ENCODE measurements at places on chromosomes 3 and 15.

DNA sequence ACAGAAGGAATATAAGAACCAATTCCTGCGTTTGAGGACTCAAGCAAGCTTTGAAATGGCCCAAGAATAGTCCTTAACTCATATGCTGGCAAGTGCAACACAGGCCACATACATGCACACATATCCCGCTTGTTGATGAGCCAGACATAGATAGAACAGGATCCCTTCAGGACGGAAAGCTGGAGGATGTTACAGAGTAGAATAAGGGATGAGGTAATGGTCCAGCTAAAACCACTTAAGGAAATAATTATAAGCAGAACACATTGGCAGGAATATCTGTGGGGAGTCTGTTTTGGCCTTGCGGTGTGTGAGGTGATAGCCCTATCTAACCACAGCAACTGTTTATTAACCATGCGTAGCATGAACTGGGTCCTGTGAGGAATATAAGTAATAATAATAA, 25.0 kb downstream of the SCG3 start:
- no peak for DNase-seq

- no peak for DNase-seq
These were observed 535.8 kb downstream of the TBL1XR1 start for GRCh38 chr3:176661432-176661964.

DNA sequence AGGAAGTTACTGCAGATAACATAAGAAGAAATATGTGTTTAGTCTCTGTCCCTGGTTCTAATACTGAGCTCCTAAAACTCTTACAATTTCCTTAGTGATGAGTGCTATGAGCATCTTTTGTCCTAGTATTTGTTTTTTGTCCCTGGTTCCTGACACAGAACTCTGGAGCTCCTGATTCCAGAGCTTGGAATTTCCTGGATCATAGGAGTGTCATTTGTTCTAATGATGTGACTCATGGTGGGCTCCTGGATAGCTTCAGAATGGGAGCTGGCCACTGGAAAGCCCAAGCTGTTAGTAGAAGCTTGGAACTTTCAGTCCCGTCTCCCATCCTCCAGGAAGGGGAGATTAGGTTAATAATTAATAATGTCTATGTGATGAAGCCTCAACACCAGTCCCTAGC, 98.2 kb downstream of the CNTN6 start:
- DNase-seq, result no peak

GRCh38 chr3:170470063-170471016, 51.7 kb downstream of the CLDN11 start:
- peak; percentile 60 for DNase-seq

DNA sequence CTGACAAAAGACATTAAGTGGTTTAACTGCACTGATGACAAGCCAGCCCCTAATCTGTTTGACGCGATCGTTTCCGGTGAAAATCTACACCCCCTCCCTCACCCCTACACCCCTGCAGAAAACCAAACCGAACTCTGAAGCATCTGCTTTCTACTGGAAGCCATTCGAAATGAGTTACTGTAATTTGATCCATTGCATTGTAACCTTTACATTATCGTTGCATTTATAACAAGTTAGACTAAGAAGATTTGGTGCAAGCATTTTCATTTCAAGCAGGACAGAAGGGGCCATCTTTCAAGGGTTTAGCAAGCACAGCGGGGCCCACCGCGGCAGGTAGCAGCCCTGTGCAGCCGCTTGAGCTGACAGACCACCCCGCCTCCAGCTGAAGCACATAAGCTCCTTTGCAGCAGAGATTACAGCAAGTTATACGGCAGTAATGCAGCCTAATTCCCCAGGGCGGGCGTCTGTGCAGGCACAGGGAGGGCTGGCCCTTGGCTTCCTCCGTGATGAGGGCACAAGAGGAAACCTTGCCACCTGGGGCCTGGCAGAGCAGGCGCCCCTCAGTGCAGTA, 79.3 kb downstream of the CHSY1 start:
- no peak for DNase-seq

- DNase-seq, result peak; percentile 41
These were observed 110.5 kb upstream of the GAP43 start for GRCh38 chr3:115512565-115513415.

DNA sequence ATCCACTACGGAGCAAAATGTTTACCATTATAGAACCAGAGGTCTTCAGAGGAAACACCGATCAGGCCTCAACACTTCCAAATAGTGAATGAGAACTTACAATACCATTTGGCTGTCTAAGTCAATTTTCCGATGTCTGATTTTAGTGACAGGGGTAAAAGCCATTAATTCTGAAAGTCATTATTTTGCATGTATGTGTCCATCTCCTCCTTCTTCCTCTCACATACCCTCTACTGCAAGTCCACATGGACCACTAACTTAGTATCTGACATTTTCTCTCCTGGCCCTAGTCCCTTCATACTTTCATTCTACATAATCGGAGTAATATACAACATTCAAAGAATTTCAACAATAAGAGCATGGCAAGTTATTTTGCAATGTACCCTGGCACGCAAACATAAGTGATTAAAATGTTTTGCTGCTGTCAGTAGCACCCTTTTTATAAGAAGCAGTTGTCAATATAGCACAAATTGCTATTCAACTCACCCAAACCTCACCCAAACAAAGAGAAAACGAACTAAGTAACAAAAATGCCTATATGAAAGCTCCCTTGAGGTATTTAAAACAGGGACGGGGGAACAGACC, 1.9 kb downstream of the TOP2B start:
- peak; percentile 9 for DNase-seq

- DNase-seq, result peak; percentile 61
These were observed 184.1 kb upstream of the TLE3 start for GRCh38 chr15:70281811-70282307.

DNA sequence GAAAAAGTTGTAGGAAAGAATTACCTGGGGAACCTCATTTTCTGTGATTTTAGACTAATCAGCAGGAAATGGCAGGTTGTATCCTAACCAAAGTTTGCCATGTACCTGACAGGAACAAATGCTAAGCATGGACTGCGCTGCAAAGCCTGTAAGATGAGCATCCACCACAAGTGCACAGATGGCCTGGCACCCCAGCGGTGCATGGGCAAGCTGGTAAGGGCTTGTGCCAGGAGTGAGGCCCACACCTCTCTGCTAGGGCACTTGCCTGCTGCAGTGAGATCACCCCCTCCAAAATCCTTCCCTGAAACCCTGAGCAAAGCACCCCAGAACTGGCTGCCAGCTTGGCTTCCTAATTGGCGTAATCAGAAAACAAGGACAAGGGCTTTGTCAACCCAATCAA, 102.6 kb downstream of the STAC start:
- no peak for DNase-seq
